NCI-H82 (cell line): ENCODE measurements at places on chromosomes 5 and 9.

GRCh38 chr9:19496321-19497050 is 87.7 kb downstream of the ACER2 start:
- no peak for DNase-seq

GRCh38 chr9:22041775-22042174 is 32.7 kb upstream of the CDKN2B start:
- no peak for DNase-seq

DNA sequence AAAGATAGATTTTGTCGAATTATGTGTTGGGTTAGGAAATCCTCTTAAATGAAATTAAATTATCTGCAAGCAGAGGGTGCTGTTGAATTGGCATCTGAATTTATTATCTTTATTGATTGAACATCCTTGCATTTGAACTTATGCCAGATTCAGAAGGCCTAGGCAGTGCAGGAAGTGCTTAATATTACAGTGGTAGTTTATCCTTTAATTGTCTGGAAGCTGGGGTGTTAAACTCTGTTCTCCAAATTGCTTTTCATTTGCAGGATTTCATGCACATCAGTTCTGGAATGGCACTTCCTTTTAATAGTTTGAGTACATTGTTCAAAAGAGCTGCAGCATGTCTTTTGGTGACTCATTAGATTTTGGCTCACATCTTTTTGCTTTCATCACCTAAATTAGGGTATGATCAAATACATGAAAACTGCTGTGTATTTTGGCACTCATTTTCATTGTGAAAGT is 186.3 kb downstream of the KDM4C start:
- DNase-seq, result peak; percentile 35

DNA sequence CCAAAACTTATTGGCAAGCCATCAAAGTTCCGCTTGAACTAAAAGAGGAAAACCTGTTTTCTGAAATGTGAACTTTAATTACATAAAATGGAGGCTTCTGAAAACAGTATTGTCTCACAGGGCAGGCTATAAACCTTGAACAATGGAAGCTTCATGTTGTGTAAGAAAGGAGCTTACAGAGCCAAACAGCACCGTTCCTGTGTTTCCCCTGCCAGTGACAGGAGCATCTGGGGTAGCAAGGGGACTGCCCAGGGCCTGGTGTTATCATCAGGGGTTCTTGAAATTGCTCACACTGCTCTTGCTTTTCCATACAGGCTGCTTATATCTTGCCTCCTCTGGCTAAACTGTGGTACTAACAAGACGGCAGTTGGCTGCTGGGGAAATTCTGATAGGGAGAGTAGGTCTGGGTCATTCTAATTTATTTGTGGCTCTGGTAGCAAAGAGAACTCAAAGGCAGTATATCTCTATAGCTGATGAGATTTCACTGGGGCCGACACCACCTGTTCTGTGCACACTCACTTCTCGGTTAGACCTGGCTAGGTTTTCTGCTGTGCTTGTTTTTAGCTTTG is 40.4 kb downstream of the BASP1 start:
- DNase-seq, result no peak

GRCh38 chr5:73120222-73121118 is at the start of gene TMEM171:
TSS of gene TMEM171 (plus strand) at chr5:73120575. CDS start at chr5:73123374, 2,799 bp downstream.
- DNase-seq, result peak; percentile 11

DNA sequence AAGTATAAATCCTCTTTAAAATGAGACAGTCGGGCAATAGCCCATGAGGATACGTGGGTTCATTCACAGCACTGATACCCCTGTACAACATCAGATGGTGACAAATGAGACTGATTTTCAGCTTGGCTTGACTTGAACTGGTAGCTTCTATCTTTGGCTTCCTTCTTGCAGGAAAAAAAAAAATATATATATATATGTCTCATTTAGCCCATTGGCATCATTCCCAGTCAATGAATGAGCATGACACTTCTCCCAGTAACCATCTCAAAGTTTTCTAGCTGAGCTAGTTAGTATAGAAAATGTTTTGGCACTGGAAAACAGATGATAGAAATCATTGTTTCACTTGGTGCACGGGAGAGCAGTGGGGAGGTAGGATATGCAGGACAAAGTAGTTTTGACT is 222.5 kb upstream of the TAS2R1 start:
- DNase-seq, result no peak

- no peak for DNase-seq
Measured at GRCh38 chr5:31800351-31800750, 161.4 kb downstream of the PDZD2 start.

- DNase-seq, result no peak
Measured at GRCh38 chr9:110257097-110257841, 962 bp upstream of the TXN start.

GRCh38 chr9:16884952-16885513 is 14.6 kb upstream of the BNC2 start:
- no peak for DNase-seq

DNA sequence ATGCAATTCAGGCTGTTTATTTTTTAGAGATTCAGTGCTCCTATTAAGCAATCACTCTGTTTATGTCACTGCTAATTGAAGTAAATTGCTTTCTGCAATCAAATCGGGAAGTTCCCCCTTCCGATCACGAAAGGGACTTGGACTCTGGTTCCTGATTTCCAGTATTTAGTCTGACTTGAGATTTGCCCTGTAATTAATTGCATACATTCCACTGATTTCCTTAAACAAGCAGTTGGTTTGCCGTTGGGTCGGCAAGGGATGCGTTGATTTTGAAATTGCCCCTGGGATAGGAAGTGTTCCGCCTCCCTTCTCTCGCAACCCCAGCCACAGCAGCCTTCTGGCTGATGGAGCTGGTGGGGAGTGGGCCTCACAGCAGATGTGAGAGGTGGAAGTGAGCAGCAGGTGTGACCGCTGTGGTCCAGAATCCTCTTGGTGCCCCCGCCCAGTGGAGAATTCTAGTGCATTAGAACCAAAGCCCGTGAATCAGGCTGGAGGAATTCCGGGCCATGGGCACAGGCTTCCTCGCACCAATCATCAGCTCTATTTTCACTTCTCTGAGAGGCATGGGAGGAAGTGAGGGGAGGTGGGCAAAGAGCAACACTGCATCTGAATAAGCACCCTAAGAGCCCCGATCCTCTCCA is 102.5 kb downstream of the SPRY4 start:
- no peak for DNase-seq

DNA sequence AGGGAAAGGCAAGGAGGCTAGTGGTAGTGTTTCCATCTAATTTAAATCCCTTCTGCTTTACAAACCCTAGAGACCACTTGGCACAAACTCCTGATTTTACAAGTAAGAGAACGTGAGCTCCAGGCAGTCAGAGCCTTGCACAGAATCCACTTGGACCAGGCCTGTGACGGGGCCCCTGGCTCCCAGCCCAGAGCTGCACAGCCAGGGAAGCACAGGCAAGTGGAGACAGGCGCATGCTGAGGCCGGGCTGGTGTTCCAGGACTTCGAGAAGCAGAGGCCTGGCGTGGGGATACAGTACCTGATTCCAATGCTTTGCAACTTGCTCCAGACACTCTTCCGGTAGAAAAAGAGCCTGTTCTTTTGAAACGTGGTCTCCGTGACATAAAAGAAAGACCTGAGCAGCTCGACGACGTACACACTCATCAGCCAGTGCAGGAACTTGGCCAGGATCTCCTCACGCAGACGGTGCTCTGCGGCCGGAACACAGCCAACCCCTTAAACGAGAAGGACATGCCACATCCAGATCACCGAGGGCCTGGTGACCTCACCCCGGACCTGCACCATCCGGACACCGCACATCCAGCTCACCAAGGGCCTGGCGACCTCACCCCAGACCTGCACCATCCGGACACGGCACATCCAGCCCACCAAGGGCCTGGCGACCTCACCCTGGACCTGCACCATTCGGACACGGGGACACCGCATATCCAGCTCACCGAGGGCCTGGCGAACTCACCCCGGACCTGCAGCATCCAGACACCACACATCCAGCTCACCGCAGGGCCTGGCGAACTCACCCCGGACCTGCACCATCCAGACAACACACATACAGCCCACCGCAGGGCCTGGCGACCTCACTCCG is 12.5 kb downstream of the TERT start:
- DNase-seq, result no peak

DNA sequence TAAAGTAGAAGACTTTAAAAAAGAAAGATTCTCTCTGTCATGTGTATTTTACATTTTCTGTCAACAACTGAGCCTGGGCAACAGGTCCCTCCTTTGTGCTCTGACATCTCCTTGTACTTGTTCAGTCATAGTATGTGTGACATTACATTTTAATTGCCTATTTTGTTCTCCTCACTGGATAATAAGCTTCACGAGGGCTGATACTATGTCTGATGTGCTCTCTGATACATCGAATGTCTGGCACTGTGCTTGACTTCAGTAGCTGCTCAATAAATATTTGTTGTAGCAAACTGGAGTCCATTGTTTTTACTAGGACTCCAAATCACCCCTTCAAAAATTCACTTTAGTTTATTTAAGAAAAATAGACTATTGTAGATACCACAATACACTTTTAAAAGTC is 482.0 kb downstream of the RASEF start:
- no peak for DNase-seq

DNA sequence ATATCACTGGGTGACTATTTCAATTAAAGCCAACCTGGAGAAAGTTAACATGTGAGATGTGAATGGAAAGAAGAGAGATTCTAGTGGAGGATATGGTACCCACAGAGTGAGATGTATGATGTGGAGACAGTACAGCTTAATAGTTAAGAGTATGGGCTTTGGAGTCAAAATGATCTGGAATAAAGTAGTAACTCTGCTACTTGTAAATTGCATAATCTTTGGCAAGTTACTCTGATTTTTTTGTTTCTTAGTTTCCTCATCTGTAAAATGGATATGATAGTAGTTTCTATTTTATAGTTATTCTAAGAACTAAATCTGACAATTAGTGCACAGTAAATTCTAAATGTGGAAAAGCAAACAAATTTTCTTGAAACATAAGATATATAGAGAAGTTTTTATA is 79.2 kb downstream of the ISOC1 start:
- no peak for DNase-seq

- DNase-seq, result peak; percentile 47
Measured at GRCh38 chr5:159051421-159052282, 48.1 kb downstream of the EBF1 start.
